EH (cell line): ENCODE measurements at places on chromosomes 6 and 20.

DNA sequence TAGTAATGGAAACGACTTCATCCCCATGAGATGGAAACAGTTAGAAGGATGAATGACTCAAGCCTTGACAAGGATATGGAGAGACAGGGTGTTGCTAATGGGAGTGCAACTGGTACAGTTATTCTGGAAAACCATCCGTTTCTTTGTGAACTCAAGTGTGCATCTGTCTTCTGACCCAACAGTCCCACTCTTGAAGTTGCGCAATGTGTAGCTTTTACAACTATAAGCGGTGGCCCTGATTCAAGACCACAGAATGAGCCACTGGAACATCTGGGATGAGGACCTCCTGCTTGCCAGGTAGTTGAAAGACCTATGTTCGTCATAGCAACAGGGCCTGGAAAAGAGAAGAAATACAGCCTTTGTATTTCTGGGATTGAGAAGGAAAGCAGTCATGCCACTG is 115.8 kb upstream of the GMDS start:
- no peak for DNase-seq

GRCh38 chr6:82022614-82023129 is 224.9 kb downstream of the IBTK start:
- DNase-seq = peak; percentile 89

DNA sequence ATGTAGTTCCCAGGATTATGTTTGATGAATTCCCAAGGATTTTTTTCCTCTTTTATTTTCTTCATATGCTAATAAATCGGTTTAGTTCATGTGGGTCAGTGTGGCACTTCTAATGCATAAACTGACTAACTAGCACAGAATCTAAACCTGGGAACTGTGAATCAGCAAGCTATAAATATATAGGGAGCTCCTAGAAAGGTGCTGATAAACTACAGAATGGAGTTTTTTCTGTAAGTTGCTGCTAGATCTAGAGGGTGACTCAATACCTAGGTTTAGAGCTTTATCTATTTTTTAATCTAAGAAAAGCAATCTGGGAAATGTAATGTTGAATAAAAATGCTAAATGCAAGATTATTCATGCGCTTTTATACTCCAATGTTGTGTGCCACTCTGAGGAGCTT is 118.8 kb upstream of the PTCHD4 start:
- DNase-seq = no peak

DNA sequence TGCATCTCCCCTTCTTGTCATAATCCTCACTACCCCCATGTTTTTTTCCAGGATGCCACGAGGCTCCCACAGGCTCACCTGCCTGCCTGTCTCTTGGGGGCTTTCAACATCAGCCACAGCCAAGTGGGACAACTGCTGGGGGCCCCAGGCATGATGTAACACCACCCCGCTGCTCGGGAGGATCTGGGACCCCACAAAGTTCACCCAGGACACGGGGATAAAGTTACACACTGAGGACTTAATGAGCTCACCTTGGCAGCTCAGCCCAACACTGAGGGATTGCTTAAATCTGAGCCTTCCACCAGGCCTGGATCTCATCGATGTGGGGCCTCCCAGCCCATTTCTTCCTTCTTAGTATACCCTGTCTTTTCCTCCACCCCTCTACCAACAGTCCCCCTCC is 56.4 kb upstream of the NNAT start:
- DNase-seq = no peak

DNA sequence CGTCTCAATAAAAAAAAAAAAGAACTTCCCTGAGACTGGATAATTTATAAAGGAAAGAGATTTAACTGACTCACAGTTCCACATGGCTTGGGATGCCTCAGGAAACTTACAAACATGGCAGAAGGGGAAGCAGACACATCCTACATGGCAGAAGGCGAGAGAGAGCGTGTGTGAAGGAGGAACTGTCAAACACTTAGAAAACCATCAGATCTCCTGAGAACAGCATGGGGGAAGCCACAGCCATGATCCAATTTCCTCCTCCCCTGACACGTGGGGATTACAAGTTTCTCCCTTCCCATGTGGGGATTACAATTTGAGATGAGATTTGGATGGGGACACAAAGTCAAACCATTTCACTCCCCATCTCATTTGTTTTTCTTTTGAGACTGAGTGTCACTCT is 46.6 kb upstream of the TFAP2C start:
- no peak for DNase-seq

DNA sequence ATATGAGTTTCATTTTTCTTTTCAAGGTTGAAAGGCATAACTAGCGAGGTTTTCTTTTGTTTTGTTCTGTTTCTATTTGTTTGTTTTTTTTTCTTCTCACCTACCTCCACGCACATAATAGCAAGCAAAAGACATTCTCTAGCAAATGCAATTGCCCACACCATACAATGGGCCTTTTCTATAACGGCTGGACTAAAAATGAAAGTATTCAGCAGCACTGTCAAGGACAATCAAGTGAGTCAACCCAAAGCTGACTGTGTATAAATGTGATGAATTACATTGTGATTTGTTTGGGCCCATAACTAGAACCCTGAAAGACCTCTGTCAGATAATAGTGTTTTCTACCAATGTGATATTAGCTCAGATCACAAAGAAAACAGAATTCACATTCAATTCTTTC is 496.7 kb downstream of the RNF144B start:
- DNase-seq = no peak

GRCh38 chr6:2178125-2178524 is 67.3 kb downstream of the GMDS start:
- DNase-seq = no peak

DNA sequence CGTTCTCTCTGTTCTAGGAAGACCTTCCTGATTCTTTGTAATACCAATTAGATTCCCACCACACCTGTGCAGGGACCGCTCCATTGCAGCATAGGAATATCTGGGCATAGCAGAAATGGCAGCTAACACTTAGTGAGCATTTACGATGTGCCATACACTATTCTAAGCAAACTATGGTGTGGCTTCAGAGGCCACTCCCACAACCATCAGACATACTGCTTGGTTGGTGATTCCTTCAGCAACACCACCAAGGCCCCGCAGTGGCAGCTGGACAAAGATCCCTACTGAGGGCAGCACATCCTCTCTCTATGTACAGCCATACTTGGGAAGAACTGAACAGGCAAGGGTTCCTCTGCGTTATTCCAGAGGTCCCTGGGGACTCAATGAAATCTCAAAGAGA is 6.2 kb downstream of the KCNK5 start:
- no peak for DNase-seq

GRCh38 chr20:17430125-17430950 is 100.8 kb downstream of the BFSP1 start:
- no peak for DNase-seq

DNA sequence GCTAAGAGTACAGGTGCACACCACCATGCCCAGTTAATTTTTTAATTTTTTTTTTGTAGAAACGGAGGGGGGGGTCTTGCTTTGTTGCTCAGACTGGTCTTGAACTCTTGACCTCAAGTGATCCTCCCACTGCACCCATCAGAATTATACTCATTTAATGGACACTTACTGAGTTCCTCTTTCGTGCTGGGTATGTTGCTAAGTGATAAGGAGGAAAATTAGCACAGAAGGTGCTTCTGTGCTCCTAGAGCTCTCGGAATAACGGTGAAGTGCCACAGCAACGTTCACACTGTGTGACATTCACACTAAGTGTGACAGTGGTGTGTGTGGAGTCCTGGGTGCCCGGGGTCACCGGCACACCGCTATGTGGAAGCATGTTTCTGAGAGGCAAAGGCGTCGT is 32.1 kb upstream of the BMP6 start:
- DNase-seq = no peak

GRCh38 chr6:69370763-69371162 is 426.0 kb downstream of the LMBRD1 start:
- DNase-seq = no peak

GRCh38 chr20:10609276-10609675 is 64.5 kb downstream of the JAG1 start:
- peak; percentile 93 for DNase-seq

DNA sequence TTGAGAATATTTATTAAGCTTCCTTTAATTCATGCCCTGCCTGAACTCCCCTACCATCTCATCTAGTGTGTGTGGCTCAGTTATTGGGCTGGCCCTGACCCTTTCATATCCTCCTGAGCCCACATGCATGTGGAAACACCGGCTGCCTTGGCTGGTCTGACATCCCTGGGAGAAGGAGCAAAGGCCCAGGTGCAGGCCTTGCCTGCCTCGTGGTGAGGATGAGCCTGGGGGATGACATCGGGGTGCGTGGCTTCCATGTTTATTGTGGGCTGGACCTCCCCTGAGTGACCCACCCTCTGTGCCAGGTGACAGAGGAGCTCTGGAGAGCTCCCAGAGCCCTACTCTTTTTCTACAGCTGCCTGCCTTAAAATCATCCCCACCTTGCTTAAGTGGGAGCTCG is 69.1 kb downstream of the FOXA2 start:
- no peak for DNase-seq

DNA sequence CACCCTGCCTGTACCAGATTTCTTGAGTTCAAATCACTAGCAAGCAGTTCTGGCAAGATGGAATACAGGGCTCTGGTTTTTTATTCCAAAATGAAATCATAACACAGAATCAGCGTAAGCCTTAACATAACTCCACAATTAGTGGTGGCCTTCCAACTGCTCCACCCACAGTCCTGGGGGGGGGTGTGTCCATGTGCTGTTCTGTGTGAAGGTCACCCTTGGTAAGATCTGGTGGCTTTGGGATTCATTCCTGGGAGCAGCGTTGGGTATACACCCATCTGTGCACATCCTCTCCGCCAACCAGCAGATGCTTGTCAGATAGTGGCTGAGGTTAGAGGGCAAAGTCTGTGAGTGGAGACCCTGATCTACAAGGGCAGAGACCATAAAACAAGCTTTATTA is 49.9 kb upstream of the CD83 start:
- DNase-seq = no peak

DNA sequence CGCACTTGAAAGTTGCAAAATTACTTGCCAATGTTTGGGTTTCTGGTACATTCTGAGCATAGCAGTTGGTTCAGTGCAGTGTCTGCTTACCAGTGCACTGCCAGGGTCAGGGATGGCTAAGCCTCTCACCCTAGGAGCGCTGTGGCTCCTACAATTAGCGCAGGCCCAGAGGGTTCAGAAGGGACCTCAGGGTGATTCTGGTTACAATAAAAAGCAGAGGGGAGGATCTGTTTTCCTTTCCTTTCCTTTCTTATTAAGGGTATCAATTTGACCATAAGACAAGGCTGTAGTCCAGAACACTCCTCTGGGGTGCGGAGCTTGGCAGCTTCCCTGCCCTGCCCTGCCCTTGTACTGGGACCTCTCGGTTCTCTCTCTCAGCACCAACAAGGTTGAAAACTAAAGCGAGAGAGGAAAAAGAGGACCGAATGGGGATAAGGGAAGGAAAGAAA is 2.6 kb downstream of the MAFB start:
- DNase-seq = no peak

DNA sequence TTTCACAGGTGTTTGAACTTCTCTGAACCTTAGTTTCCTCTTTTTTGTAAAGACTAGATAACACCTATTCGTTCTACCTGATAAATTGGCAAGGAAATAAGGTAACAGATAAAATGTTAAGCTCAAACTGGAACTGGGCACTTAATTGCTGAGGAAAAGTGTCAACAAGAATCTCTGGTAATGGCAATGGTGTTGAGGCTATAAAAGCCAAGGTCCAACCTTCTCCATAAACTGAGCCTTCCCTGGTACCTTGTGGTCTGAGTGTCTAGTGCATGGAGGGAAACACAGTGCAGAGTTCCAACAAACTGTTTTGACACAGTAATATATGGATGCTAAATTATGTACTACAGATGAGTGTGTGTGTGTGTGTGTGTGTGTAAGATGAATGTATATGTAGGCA is 33.4 kb upstream of the GSTA4 start:
- DNase-seq = no peak

DNA sequence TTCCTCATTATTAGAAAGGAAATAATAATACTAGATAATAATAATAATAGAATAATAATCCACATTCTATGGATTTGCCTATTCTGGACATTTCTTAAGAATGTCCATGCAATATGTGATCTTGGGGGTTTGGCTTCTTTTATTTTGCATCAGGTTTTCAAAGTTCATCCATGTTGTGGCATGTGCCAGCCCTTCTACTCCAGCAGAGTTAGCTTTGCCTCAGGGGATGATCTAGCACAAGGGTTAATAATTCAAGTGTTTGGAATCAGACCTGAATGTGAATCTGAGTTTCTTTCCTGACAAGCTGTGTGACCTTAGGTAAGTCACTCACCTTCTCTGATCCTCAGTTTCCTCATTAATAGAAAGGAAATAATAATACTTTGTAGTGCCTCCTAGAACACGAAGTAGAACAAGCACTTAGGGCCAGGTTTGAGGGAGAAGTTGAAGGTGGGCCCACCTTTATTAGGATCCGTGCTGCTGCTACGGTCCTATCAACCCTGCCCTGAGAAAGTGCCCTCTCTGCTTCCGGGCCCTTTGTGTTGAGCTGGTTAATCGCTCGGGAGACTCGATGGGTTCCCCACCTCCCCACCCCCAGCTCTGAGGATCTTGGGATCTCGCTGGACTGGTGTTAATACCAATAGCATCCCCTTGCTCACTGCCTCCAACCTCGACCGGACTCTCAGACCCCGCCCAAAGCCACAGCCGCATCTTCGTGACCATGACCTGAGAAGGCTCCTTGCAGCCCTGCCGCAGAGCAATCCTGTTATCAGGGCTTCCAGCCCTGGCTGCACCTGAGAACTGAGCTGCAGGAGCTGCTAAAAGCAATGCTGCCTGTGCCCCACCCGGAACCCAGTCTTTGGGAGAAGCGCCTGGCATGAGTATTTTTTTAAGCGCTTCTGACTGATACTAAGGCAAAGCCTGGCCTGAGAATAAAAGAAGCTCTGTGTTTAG is 26.9 kb downstream of the RBM38 start:
- DNase-seq = no peak

DNA sequence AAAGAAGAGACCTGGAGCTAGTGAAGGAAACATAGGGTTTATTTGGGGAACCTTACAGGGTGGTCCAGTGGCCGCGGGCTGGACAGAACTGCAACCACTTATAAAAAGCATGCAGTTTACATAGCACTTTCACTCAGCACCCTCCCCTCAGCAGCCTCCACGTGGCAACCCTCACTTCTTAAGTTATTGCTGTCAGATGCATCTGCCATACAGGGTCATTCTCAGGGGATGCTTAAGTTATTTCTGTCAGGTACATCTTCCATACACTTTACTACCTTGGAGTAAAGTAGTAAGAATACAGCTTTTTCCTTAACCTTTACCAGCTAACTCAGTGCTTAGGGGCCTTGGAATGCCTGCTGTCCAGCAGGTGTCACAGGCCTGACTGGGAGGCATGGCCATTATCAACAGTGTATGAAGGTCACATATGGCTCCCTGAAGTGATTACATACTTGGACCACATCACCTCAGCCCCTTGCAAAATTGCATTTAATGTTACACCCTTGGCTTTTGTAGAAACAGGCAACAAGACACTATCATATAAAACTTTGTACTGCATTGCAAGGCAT is 2.0 kb upstream of the NOL7 start:
- DNase-seq = no peak
